ENCODE measurements at places on chromosomes 5 and 9.

GRCh38 chr9:86978413-86978812 is 31.1 kb upstream of the GAS1 start:
- DNase-seq, result no peak

DNA sequence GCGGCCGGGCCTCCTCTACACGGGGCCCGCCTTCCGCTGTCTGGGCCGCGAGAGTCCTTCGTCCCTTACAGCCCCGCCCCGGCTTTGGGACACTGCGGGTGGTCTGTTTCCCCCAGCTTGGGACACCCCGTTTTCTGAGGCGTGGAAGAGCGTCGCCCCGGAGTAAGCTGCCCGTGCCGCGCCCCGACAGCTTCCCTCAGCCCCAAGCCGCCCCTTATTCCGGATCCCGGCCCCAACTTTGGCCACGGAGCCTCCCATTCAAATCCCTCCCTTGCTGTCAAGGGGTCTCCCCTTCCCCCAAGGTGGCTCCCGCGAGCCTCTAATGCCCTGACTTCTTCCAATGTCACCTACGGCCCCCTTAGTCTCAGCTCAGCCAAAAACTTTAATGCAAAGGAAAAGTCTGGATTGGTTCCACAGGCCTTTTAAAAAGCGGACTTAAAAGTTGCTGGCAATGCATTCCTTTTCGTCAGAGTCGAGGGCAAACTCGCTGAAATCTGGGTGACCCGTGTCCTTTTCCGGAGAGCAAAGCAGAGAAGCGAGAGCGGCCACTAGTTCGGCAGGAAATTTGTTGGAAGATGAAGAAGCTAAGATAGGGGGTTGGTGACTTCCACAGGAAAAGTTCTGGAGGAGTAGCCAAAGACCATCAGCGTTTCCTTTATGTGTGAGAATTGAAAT is 19.8 kb downstream of the EXOSC2 start:
- DNase-seq, result no peak

DNA sequence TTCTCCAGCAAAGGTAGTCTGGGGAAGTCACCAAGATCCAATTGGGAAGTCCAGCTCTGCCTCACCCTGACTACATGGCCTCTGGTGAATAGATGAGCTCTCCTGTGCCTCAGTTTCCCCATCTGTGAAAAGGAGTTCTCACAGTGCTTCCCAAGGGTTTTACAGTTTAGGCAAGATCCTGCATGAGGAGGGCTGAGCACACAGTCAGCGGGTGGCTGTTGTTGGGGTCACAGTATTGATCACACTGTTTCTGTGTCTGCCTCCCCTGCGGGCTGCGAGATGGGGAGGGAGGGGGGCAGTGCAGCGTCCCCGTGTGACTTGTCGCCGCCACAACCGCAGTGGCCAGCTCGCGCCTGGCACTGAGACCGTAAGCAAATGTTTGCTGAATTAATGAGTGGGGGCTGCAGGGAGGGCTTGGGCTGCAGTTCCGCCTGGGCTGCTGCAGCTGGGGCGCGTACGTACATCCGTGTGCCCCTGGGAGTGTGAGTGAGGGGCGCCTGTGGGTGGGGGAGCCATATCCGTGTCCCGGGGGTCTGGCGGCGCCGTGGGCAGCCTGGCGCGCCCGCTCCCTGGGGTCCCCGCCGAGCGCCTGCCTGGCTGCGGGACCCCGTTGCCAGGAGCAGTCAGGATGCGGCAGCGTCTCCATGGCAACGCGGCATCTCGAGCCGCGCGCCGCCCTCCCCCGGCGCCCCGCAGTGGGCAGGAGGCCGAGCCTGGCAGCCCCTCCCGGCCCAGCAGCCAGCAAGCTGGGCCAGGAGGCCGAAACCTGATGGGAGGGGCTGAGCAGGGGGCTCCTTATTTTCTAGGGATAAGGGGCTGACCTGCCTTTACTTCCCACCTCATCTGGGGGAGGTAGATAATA is 31.4 kb upstream of the PSD2 start:
- DNase-seq, result peak; percentile 45

DNA sequence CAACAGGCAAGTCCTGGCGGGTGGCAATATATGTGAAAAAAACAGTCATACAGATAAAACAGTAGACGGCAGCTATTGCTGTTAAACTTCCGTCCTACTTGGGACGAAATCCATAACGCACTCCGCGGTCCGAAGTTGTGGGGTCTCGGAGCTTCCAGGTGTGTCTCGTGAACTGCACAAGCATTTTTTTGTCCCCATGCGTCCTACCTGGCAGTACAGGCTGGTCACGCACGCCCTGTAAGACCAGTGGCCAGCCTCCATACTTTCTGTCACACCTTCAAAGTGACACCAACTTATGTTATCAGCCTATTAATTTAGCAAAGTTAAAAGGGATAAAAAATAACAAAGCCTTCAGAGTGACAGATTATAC is 51.3 kb downstream of the TGFBI start:
- DNase-seq, result no peak

- DNase-seq, result no peak
Observed at GRCh38 chr9:77847059-77847499, 184.5 kb downstream of the GNAQ start.

DNA sequence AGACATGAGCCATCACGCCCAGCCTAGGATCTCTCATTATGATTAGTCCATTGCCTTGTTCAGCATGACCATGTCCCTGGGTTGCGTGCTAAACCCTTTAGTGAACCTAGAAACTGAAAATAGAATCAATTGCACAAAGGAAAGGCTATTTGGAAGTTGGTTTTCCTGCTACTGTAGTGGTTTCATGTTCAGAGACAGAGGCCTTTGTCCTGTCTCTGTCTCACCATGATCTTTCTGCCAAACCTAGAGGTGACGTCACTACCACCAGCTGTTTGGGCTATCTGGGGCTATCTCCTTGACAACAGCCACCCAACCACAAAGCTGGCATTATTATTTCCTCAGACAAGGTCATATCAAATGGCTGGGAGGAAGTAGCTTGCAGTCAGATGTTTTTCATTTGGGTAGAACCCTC is 4.0 kb upstream of the CDK5RAP2 start:
- peak; percentile 32 for DNase-seq

- DNase-seq, result no peak
Observed at GRCh38 chr5:145072889-145073288, 762.3 kb downstream of the PRELID2 start.

GRCh38 chr5:132389585-132390286 is 20.2 kb downstream of the SLC22A5 start:
- no peak for DNase-seq

DNA sequence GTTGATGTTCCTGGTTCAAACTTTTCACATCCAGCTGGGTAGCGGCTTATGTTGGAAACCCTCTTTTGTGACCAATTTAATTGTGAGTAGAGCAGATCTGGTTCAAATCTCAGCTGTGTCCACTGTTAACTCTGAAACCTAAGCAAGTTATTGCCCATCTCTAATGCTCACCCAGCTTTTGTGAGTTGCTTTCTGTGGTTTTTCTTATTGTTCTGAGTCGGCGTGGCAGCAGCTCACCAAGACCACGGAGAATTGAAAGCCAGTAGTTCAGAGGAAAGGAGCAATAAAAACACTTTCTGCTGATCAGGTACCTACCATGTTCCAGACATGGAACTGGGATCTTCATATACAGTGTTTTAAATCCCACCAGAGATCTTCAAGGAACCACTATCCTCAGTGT is 114.4 kb downstream of the DOCK2 start:
- no peak for DNase-seq

- no peak for DNase-seq
Observed at GRCh38 chr5:62771341-62771740, 192.7 kb downstream of the LRRC70 start.

DNA sequence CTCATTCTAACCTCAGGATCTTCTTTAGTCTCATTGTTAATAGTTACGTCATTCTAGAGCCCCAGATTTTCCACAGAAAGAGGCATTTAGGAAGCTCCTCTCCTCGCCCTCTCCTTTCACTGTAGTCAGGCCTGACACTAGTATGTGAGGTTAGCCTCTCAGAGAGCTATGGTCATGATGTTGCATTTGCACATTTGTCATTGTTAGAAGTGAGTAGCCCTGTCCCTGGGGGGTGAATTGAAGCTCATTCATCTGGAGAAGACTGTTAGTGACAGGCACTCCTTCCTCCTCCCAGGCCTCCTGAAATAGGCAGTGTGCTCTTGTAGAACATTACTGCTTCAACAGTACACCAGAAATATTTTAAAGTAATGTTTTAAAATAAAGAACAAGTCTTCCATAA is 26.6 kb upstream of the LRRTM2 start:
- DNase-seq, result no peak

- DNase-seq, result no peak
Observed at GRCh38 chr5:78837836-78838235, 147.3 kb downstream of the ARSB start.

DNA sequence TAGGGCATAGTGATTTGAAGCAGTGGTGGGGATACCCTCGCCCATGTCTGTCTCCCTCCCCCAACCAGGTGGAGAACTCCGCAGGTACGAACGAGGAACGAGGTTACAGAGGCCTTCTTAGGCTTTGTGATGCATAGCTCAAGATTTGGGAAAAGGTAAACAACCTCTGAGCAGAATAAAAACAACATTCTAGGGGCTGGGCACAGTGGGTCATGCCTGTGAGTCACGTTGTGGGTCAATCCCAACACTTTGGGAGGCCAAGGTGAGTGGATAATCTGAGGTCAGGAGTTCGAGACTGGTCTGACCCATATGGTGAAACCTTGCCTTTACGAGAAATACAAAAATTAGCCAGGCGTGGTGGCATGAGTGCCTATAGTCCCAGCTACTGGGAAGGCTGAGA is 3.6 kb upstream of the LCP2 start:
- no peak for DNase-seq

- DNase-seq, result no peak
Observed at GRCh38 chr9:128148509-128149000, 698 bp upstream of the LCN2 start.

DNA sequence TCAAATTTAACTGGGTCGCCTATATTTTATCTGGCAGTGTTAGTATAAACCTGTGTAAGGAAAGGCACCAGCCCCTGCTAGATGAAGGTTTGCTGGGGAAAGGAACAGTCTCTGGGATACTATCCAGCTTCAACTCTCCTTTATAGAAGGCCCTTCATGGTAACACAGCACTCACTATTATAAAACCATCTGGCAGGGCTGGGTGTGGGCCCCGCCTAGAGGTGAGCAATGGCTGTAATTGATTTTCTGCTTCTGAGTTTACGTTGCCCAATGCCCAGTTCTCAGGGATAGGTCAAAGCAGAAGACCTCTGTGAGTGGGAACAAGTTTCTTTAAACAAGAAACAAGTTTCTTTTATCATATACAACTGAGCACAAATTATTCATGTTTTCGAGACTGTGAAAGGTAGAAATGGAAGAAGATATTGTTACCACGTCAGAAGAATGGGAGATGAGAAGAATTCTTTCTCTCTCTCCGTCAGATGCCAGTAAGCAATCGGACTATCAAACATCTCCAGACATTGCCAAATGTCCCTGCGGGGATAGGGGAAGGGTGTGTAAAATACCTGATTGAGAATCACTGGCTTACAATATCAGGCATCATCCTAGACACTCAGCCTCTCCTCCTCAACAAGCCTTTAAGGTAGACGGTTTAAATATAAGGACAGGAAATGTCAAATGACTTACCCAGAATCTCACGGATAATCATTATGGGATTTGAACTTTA is 205.9 kb downstream of the PDZD2 start:
- DNase-seq, result no peak
